Hair follicle dermal papilla cell (primary cell): ENCODE measurements at places on chromosomes 4 and X. TPM values are rescaled to one million over a fixed set of nuclear protein-coding genes. Genes with fewer than 3 reads are reported as not detected.

The CDS1 gene
- total RNA-seq = under 0.01 TPM in 2 replicates

The CISD2 gene
- total RNA-seq = 20.3 and 20.6 TPM in 2 replicates

The CHRDL1 gene
- 0.49 and 1.6 TPM in 2 replicates for total RNA-seq

The VCX2 gene
- total RNA-seq = not detected in 2 replicates

The ENPEP gene
- 0.12 and 1.1 TPM in 2 replicates for total RNA-seq

The ZFP92 gene
- under 0.01 and 0.12 TPM in 2 replicates for total RNA-seq
